RPMI7951 (cell line): ENCODE measurements at places on chromosomes 1 and 21.

DNA sequence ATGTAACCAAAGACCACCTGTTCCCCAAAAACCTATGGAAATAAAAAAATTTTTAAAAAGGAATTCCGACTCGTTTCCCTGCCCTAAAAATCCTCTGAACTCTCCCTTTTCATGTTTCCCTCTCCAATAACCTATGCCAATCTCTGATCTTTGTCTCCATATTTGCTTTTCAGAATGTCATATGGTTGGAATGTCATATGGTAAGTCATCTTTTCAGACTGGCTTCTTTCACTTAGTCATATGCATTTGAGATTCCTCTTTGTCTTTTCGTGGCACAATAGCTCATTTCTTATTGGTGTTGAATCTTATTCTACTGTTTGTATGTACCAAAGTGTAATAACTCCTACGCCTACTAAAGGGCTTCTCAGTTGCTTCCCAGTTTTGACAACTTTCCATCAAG, 117.5 kb downstream of the BACH1 start:
- no peak for DNase-seq

DNA sequence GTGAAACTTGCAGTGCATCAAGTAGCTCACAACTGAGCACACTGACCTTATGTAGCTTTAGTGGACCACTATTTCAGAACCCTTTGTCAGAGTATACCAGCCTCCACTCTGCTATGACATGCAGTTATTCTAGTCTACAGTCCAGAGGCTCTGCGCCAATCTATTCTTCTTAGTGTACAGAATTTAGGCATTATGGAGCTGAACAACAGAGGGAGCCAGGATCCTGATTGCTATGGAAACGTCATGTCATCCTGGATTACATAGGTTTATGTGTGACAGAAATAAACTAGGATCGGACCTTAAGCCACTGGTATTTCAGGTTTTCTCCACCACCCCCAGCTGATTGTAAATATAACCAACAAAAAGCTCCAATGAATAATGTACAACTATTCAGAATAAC, 48.1 kb upstream of the EEIG2 start:
- DNase-seq = no peak

- DNase-seq = no peak
Measured at GRCh38 chr1:34186741-34187494, 10.2 kb downstream of the C1orf94 start.

DNA sequence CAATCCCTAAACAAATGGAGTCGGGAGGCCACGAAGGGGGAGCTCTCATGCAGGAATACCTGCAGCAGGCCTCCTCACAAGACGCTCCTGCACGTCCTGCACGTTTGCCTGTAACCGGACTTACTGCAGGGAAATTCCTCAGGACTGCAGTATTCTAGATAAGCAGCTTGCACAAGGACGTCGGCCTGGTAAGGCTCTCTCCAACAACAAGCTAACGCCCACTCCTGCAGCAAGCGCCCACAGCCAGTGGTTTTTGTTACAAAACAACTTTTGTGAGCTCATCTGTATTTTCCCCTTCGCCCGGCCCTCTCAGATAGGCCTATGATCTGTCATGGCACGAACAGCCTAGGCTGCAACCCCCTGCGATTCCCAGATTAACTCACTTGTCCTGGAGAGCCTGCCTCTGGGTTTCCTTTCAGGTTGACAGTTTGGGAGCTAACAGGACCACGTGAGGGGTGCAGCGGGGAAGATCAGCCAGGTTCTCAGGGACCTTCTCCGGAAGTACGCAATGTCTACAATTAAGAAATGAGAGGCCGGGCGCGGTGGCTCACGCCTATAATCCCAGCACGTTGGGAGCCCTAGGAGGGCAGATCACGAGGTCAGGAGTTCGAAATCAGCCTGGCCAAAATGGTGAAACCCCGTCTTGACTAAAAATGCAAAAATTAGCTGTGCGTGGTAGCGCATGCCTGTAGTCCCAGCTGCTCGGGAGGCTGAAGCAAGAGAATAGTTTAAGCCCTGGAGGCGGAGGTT, 921 bp upstream of the MIB2 start:
- DNase-seq = peak; percentile 67
